ENCODE measurements at places on chromosomes 4 and X.

- no peak for DNase-seq
These were observed 447.5 kb upstream of the PITX2 start for GRCh38 chr4:111070390-111070789.

- no peak for DNase-seq
These were observed 149.3 kb upstream of the SLC4A4 start for GRCh38 chr4:71189471-71189870.

DNA sequence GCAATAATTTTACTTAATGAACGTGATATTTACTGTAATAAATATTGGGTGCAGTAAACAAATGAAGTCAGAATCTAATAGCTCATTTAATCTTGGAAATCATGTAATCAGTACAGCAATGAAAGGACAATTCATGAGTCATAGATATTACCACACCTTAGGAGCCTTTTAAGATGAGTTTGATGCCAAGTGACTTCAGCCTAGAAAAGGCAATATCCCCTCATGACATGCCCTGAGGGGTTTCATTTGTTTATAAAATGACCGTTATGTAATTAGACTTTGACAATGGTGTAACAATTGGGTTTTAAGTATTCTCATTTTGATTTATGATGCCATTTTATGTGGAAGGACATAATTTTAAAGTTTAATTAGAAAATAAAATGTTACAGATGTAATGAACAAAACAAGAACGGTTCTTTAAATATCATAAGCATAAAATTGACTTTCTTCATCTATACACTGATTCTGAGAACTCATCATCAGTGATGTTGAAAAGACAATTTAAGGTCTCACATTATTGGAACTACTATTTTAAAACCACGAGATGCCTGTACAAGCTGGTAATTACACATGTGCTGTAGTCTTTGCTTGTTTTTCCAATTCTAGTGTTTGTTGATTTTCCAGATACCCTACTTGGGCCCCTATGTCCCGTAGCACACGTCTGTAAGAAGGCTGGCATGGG is 5.0 kb downstream of the FGF2 start:
- DNase-seq: no peak

GRCh38 chr4:1366371-1367229 is 19.6 kb downstream of the UVSSA start:
- peak; percentile 30 for DNase-seq

DNA sequence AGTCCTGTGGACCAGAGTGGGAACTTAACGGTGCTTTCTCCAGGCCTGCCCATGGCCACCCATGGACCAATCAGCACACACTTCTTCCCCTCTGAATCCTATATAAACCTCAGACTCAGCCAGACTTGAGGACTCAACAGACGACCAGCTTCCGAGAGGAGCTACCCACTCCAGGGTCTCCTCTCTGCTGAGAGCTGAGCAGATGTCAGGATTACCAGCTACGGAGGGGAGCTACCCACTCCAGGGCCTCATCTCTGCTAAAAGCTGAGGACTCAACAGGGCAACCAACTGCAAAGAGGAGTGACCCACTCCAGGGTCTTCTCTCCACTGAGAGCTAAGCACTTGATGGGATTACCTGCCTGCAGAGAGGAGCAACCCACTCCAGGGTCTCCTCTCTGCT is 80.0 kb upstream of the DDX60 start:
- DNase-seq: no peak

- DNase-seq: no peak
These were observed 698 bp downstream of the AFF1 start for GRCh38 chr4:86935566-86935852.

GRCh38 chrX:114798907-114799306 is 215.0 kb downstream of the HTR2C start:
- no peak for DNase-seq

- no peak for DNase-seq
These were observed 48.7 kb downstream of the HDX start for GRCh38 chrX:84453351-84454246.

GRCh38 chr4:7941111-7941964 is 1.7 kb upstream of the AFAP1 start:
- no peak for DNase-seq

DNA sequence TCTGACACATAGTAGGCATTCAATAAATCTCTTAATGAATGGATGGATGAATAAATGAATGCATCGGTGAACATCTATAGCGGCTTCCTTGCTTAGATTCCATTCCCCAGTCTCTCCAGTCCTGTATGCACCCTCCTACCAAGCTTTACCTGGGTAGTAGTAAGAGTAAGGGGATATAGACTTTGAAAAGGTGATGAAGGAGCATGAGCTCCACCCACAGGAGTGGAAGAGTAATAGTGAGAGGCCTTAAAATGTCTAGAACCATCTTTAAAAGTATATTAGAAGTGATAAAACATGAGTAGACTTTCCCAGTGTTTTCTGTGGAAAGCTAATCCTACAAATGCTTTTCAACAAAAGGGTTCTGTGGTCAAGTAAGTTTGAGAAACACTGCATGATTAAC is 35.5 kb upstream of the GPC3 start:
- no peak for DNase-seq

- no peak for DNase-seq
These were observed 8.3 kb upstream of the CXCL8 start for GRCh38 chr4:73731968-73732610.

- no peak for DNase-seq
These were observed 4.9 kb downstream of the CHRNA9 start for GRCh38 chr4:40340030-40340429.

- peak; percentile 59 for DNase-seq
These were observed 297.3 kb upstream of the LCORL start for GRCh38 chr4:18318682-18319388.

DNA sequence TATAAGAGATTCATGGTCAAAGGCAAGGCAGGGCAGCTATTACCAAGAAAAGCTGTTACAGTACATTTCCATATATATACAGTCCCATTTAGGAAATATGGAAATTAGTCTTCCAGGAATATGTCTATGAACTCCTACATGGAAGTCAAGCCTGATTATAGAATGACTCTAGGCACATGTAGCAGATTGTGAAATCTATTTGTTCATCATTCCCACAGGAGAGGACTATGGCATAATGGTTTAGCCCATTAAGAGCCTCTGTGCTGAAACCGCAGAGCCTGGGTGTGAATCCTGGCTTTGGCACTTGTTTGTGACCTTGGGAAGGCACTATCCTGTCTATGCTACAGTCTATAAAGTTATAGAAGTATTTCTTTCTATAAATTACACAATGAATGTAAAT is 764.8 kb downstream of the RAPGEF2 start:
- no peak for DNase-seq

GRCh38 chr4:86934147-86934770 is 552 bp upstream of the AFF1 start:
- DNase-seq: no peak

- DNase-seq: no peak
These were observed 57.9 kb upstream of the HPF1 start for GRCh38 chr4:169815606-169816005.

DNA sequence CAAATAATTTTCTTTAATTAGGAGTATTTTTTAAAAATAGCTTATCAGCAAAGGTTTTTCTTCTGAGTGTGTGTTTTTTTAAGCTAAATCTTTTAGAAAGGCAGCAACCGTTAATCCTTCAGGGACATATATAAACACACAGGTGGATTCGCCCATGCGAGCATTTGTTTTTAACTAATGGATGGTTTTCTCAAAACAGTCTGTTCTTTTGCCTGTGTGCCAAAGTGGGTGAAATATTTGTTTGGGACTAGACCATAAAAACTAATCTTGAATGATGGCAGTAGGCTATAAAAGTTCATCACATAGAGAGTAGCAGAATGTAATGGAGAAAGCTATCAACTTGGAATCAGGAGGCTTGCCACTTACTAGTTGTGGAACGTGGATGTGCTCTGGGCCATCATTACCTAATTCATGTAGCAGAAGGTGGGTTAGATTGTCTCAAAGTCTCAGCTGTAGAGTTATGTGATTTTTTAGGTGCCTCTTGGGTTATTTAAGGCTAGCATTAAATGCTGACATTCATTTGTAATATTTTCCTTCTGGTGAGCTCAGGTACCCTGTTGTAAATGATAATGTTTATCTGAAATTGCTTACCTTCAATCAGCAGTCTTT is 7.4 kb upstream of the TAPT1 start:
- no peak for DNase-seq

DNA sequence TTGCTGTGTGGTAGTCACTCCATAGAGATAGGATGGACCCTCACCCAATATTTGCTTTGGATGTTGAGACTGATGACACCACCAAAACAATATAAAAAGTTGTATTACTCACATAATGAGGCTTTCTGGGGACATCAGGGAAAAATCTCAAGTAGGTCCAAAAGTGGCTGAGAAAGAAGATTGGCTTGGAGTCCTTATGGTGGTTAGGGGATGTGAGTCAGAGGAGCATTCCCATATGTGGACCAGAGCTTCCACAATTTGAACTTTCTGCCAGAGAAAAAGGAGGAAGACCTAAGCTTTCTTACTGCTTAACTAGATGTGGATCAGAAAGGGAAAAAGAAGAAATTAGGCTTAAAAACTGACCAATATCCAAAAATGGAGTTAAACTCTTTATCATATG is 460.5 kb downstream of the SH3BGRL start:
- no peak for DNase-seq

DNA sequence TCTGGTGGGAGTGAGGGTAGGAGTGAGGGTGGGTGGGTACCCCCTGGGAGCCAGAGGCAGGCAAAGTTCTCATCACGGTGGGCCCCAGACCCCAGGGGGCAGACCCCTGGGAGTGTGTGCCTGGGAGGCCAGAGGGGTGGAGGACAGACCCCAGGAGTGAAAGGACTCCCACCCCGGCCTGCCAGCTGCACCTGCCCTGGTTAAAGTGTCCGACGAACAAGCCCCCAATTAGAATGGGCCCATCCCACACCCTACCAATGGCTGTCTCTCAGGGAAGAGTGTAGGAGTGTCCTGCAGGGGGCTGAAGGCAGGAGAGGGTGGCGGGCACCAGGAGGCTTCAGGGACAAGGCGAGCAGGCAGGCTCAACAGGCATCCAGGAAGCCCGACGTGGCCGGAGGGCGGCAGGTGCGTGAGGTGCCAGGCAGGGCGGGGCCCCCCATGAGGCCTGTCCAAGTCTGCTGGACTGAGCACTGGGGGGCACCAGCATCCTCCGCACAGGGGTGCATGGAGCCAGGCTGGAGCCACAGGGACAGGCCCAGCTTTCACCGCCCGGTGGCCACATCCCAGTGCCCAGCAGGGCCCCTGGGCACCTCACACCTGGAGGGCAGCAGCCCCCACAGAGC is 8.7 kb downstream of the PDE6B start:
- DNase-seq: peak; percentile 25

DNA sequence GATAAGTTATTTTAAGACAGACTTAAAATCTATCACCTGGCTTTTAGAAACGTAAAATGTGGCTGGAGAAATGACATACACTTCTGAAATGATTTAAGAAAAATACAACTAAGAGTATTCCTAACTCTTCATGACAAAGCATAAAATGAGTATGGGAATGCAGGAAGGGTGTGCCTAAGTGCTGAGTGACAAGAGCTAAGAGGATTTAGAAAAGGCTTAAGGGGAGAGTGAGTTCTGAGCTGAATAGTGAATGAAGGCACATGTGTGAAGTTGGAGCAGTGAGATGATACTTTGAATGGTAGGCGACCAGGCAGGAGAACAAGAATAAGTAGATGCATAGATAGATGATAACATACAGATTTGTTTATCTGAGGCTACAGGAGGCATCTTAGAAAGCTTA is 458.3 kb upstream of the TENM3 start:
- no peak for DNase-seq

- DNase-seq: peak; percentile 85
These were observed at the start of gene SLC25A53 for GRCh38 chrX:104156630-104157529. SLC25A53 (minus strand) TSS chrX:104157009; CDS start chrX:104105257, 51,752 bp downstream.

- peak; percentile 53 for DNase-seq
These were observed 840 bp downstream of the ZNF711 start for GRCh38 chrX:85244450-85245211.

DNA sequence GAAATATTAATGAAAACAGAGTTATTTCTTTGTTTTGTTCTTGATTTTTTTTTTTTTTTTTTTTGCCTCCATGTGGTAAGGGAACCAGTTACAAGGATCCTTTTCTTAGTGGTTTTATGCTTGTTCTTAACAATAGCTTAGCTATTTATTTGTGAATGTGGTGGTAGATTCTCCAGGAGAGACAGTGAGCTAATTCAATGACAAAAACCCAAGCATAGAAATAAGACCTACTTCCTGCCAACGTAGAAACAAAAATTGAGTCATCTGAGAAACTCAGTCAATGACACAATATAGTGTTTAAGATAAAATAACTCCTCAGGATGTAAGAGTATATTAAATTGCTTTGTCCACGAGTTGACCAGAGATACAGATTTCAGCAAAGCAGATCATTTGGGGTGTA is 863.8 kb upstream of the PABPC4L start:
- DNase-seq: no peak

- DNase-seq: no peak
These were observed 24.7 kb upstream of the ZMAT1 start for GRCh38 chrX:101956556-101956955.

- no peak for DNase-seq
These were observed 6.1 kb upstream of the EFHC2 start for GRCh38 chrX:44349561-44349960.

DNA sequence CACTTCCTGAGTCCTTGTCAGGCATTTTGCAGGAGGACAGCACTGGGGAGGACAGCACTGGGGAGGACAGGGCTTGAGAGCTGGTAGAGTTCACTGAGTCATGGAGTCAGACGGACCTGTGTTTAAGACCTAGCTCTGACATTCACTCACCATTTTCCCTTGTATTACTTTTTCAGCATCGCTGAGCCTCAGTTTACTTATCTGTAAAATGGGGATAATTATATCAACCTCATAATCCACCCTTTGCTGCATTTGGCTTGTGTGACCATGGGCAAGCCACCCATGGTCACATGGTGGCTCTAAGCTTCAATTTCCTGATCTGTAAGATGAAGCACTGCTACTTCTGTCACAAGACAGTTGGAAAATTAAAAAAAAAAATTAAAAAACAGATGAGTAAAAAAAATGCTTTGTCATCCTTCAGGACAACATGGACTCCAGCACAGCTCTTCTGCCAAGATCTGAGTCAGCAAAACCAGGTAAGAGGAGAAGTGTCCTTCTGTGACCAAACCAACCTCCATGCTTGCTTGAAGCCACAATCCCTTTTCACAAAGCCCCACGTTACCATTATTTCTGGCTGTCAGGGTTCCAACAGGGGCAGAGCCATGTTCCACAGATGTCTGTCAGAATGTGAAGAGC is 275.5 kb downstream of the RAB28 start:
- DNase-seq: no peak

DNA sequence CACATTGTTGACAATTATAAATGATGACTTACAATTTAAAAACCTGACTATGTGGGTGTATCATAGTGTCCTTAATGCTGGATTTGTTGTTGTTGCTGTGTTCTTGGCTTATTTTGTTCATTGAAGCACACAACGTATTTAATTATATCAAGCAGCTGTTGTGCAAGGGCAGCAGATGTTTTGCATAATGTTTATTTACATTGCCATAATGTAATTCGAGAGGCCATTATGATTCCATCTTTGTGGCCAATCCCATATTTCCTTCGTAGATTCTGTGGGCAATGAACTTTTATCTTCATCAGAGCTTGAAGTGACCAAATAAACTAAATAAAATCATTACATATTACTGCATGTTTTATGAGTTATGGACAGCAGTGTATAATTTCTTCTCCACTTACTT is 422.6 kb upstream of the GALNTL6 start:
- no peak for DNase-seq

Measured in right forelimb (tissue), 1 donor.